CD4-positive, CD25-positive, alpha-beta regulatory T cell (primary cell): ENCODE measurements at places on chromosomes 2 and 18. TPM values are rescaled to one million over a fixed set of nuclear protein-coding genes. Genes with fewer than 3 reads are reported as not detected.

The ANKRD30B gene
- total RNA-seq: not detected

DNA sequence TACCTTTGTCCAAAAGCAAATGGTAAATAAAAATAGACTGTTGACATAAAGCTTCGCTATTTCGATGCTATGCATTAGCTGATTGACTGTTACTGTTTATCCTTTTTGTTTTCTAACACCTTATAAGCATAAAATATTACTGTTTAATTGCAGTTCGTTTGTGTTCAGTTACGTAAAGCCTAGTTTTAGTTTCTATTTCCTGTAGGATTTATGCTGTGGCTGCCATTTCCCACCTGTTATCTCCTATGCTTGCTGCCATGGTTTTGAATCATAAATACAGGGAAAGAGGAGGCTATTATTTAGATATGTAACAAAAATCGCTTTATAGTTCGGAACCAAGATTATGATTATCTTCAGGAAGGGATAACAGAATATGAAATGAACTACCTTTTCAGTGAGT, 3.9 kb downstream of the TANK start:
- no peak for DNase-seq

The OSBPL6 gene
- total RNA-seq: not detected

DNA sequence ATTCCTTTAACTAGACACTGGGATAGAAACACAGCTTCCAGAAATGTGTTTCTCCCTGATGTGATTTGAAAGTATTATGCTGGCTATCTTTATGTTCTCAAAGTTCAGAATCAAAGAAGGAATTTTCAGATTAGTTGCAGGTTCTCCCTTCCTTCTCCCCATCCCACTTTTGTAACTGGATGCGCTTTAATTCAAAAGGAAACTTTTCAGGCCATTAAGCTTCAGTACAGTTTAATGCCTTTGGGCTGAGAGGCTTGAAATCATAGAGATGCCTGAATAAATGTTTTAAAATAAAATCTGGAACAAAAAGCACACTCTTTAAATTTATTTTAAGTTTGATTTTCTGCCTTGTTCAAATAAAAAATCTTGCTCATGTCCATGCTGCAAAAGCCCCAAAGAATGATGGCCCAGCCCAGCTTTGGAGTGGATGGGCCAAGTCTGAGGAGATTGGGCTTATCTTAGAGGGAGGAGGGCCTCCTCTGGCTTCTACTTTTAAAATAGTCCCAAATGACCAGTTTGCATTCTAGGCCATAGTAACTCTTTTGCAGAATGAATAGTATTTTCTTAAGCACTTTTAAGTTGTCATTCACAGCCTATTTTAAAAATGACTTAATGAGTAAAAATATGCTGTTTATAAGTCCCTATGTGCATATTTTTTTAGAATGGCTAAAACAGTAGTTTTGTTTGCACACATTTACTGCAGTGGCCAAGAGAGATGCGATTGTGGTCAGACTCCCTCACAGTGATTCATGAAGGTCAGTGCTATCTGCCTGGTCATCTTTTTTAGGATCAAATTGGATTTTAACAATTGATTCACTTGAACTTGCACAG, 129.2 kb downstream of the MTX2 start:
- no peak for DNase-seq

- no peak for DNase-seq
Observed at GRCh38 chr18:63407734-63408133, 14.5 kb downstream of the VPS4B start.

- DNase-seq: no peak
Observed at GRCh38 chr18:63132819-63133200, 186.8 kb downstream of the BCL2 start.

The POTEF gene
- total RNA-seq: not detected
